ENCODE measurements at places on chromosomes 1 and 21.

DNA sequence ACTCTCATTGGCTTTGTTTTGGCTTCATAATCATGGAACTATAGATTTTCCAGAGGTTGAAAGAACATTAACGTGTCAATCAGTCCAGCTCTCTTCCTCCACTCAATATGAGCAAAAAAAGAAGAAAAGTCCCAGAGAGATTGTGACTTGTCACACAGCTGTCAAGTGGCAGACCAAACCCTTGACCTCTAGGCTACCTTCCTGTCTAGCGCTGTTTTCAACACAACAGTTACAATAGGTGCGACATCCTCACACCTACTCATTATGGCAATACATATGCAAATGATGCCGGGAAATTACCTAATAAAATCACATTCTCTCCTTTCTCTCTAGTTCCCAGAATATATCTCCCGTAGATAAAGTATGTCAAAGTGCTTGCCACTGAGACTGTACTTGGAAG, 1.1 kb downstream of the WARS2 start:
- peak; percentile 93 for DNase-seq

DNA sequence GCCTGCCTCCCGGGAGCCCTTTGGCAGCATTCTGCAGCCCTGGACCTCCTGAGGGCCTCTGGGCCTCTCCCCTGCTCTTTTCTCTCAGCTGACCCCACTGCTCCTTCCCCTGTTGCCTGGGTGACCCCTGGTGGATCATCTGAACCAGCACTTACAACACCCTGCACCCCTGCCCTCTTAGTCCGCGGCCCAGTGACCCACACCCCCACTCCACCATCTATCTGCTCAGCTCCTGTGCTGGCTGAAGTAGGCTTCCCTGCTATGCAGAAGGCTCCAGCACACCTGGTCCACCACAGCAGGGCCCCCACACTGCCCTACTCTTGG, 74.0 kb downstream of the DMRTA2 start:
- no peak for DNase-seq

DNA sequence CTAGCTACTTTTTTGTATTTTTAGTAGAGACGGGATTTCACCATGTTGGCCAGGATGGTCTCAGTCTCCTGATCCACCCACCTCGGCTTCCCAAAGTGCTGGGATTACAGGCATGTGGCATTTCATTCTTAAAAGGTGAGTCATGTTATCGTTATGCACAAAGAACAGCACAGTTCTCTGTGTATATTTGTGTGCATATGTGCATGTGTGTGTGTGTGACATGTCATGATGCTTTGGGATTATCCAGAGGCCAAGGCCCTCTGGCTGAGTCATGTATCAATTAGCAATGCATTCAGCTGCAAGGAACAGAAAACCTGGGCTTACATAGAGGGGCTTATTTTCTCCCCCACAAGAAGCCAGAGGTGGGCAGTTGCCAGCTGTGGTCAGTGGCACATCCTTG, 301.7 kb upstream of the KAZN start:
- no peak for DNase-seq

DNA sequence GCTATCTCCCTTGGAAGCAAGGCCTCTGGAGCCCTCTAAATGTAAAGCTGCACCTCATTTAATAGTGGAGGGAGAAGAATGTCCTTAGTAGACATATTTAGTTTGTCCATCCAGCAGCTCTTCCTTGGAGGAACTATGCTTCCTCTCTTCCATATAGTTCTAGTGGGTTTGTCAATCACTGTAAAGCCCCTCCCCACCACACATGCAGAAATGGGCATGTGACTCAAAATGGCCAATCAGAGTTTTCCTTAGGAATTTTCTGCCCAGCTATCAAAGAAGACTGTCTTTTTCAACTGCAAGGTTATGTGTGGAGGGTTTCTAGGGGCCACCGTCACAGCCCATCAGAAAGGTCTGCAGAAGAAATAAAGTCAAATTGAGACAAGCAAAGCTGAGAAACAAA, 175.5 kb downstream of the MIS18A start:
- no peak for DNase-seq

GRCh38 chr1:21608798-21609197, 60.4 kb downstream of the RAP1GAP start:
- no peak for DNase-seq

DNA sequence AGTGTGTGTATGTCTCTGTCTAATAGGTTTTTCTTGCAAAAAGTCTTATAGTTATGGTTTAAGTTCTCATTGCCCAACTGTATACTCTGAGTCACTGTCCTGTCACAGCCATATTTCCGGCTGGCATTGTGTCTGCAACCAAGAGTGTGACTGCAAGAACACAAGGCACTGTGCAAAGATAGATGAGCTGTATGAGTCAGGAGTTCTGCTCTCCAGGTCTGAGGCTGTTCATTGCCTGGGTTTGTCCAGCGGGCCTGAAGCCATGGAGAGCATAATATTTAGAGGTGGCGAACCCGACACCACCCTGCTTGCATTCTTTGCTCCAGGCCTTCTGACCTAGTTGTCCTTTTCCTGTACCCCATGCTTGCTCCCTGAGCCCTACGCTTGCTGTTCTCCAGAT, 50.9 kb upstream of the CNIH3 start:
- no peak for DNase-seq

DNA sequence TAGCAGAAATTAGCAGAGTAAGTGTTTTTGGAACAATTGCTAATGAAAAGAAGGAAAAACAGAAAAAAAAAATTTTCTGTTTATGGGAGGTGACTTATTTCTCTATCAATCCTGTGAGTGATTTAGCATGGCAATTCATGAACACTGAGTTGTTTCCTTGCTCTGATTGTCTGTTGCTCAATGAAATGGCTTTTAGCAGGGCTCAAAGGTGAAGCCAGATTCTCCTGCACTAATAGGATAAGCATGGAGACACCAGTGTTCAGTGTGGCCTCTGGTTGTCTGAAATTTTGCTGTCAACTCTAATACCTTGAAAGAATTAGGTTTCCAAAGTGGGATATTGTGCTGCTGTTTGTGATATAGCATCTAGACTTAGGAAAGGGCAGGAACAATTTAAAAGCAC, 15.8 kb downstream of the TRIM45 start:
- no peak for DNase-seq

DNA sequence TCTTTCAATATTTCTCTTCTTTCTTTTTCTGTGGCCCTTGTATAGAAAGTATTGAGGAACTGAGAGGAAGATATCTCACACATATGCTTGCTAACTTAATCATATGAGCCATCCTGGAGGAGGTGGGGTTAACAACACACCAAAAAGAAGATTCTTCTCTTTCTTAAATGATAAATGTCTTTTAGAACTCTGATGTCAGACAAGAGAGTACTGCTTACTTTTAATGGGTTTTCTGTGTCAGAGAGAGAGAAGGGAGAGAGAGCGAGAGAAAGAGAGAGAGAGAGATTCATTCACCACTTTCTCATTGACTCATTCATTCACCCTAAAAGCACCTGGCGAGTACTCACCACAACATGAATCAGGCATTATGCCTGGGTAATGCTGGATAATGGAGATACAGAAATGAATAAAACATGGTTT, 250.3 kb upstream of the SGIP1 start:
- no peak for DNase-seq

DNA sequence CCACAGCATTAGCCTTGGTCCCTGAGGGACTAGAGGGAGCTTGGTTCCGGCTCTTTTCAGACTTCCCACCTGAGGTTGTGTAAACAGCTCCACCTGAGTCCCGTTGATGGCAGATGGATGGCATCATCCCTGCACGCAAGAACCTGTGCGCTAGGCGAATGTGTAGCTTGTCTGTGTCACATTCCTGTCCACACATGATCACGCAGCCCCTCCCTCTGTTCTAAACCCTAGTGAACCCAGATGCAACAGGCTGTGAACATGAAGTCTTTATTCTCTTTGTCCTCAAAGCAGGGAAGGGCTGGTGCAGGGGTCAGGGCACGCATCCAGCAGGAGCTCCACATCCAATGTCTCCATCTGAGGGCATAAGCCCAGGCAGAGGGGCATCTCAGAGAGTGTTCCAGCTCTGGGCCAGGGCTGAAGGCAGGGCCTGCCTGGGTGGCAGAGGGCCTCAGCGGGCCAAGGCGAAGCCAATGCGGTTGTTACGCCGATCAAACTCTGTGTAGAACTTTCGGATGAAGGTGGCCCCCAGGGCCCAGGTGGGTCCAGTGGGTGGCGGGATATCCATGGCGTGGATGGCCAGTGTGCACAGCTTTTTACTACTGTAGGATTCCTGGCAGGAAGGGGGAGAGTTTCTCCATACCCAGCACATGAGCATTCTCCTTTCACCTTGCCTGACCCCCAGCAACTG, 2.9 kb upstream of the ETNK2 start:
- no peak for DNase-seq

GRCh38 chr21:37940691-37941090, 24.4 kb upstream of the KCNJ6 start:
- no peak for DNase-seq

DNA sequence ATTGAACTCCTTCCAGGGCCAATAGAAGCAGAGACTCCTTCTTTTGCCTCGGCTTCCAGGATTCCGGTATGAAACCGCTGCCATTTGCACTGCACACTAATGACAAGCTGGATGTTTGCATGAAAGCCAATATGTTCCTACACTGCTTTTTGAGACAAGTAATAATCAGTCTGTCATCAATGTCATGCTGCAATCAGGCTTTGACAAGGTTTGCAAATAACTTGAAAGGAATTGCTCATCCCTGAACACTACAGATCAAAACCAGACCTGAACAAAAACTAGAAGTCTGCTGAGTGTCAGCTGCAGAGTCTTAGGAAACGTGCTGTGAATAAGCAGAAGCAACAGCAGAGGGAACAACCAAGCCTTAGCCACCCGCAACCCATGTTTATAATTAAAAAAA, 720.7 kb upstream of the CXADR start:
- no peak for DNase-seq

- DNase-seq, result peak; percentile 64
These were observed 66.1 kb downstream of the NID1 start for GRCh38 chr1:235998812-235999211.

DNA sequence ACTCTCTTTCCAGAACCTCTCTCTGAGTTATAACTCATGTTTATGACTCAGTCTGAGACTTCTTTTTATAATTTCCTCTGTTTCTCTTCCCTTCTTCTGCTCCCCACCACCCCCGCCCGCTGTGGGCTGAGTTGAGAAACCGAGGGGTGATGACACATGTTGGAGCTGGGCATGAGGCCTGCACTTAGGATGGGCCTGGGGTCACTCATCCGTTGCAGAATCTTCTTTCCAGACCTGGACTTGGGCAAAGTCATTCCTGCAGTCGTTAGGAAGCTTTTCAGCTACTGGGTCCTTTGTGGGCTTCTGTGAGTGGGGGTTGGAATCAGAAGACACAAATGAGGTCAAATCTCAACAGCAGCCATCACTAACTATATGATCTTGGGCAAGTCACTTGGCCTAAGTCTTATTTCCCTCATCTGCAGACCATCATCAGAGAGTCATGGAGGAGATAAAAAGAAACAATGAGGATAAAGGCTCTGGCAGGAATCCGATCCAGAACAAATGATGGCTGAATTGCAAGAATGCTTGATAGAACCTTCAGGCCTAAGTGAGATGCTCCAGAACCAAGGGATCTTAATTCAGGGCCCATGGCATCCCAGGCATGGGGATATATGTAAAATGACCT, 53.4 kb downstream of the RPS6KA1 start:
- DNase-seq, result no peak

DNA sequence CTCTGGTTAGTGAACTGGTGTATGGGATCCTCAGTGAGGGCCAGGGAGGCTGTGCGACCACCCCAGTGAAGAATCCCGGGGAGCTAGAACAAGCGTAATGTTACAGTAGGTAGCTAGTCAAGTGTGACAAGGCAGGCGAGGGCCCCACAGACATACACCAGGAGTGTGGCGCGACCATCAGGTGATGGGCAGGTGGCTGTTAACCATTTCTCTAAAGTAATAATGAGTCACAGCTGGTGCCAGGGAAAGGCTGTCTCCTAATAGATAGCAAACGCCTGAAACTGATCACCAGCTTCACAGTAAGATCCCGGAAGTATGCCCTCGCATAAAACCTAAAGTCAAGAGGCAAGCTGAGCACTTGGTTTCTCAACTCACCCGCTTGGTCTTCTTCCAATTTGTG, 40.5 kb upstream of the TARBP1 start:
- DNase-seq, result no peak

DNA sequence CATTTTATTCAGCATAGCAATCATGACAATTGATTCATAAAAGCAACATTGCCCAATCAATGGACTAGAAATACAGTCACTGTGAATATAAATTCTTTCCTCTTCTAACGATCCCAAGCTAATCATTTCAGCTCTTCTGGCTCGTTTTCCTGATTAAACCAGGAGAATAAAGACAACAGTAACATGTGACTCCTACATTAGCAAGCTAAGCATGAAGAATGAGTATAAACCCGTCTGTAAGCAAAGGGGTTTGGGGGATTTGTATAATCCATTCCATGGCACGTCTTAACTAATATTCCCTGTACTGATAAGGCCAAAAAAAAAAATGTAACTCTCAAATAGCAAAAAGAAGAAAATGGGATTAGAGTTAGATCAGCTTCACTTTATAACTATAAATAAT, 21.6 kb downstream of the IRF2BP2 start:
- no peak for DNase-seq

DNA sequence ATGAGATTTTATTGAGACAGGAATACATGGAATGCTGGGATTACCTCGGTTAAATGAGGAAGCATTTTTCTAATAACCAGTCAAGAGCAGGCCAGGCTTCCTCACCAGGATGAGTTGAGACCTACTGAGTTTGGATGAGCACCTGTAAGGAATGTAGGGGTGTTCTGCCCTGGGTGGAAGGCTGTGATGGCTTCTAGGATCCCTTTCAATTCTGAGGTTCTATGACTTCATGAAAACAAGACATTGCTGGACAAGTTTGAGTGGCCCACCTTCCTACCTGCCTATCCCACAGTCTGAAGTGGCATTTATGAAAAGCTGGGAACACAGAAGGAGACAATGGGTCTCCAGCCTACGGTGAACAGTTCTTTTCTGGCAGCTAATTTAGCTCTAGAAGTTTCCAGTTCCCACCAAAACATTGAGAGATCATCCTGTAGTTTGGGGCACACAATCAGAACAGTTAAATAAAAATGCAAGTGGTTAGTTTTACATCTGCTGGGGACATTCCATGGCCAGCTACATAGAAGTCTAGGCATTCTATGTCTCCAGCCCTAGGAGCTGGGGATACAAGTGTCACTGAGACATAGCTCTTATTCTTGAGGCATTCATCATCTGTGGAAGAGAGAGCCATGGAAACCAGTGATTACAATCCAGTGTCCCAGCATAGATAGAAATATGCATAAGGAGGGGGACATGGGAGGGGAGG, 51.3 kb upstream of the TSPAN2 start:
- no peak for DNase-seq

- DNase-seq, result no peak
These were observed 151.7 kb upstream of the NEGR1 start for GRCh38 chr1:72434070-72434469.

- no peak for DNase-seq
These were observed 7.9 kb downstream of the MYBPHL start for GRCh38 chr1:109298666-109299557.
